ENCODE measurements at places on chromosomes 2 and 18.

DNA sequence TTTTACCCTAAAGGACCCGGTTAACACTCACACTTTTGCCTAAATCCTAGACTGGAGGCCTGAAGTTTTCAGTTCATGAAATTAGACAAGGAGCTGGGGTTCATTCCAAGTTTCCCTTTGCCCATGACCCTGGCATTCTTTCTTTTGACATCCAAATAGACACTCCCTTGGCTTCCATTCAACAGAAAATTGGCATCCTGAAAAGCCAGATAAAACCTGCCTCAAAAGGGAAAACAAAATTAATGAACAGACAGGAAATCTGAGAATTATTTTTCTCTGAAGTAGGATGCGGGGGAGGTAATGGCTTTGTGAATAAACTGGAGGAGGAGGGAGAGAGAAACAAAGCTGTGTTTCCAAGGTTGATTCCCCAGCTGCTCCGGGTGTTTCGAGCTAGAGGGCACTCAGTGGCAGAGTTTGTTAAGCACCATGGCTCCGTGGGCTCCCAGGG lies 41.0 kb downstream of the SPP2 start:
- no peaks in the 10 kb centered on the region for H3K36me3 ChIP-seq
- DNase-seq: no peak
- no peak overlapping the region for H3K4me3 ChIP-seq
- peaks cover 31% of the 10 kb centered on the region for H3K27me3 ChIP-seq

DNA sequence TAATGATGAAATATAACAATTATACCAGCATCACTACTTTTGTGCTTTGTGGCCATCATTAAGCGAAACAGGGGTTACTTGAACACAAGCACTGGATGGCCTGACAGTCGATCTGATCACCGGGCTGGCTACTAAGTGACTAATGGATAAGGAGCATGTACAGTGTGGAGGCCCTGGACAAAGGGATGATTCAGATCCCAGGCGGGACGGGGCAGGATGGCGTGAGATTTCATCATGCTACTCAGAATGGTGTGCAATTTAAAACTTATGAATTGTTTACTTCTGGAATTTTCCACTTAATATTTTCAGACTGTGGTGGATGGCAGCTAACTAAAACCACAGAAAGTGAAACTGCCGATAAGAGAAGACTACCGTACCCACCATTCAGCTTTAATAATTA lies 7.0 kb upstream of the CLIP4 start:
- DNase-seq: no peak
- H3K27me3 ChIP-seq: peaks cover 5% of the 10 kb centered on the region
- no peak overlapping the region for H3K4me3 ChIP-seq
- no peaks in the 10 kb centered on the region for H3K36me3 ChIP-seq
- peaks cover 8% of the 10 kb centered on the region for H3K4me1 ChIP-seq
- no peak overlapping the region for H3K27ac ChIP-seq

- no peaks in the 10 kb centered on the region for H3K4me1 ChIP-seq
- no peak overlapping the region for H3K4me3 ChIP-seq
- DNase-seq: peak; percentile 45
- peaks cover 4% of the 10 kb centered on the region for H3K27me3 ChIP-seq
- H3K27ac ChIP-seq: no peak overlapping the region
- H3K36me3 ChIP-seq: no peaks in the 10 kb centered on the region
These were observed 201.4 kb downstream of the SOCS6 start for GRCh38 chr18:70489986-70490933.

DNA sequence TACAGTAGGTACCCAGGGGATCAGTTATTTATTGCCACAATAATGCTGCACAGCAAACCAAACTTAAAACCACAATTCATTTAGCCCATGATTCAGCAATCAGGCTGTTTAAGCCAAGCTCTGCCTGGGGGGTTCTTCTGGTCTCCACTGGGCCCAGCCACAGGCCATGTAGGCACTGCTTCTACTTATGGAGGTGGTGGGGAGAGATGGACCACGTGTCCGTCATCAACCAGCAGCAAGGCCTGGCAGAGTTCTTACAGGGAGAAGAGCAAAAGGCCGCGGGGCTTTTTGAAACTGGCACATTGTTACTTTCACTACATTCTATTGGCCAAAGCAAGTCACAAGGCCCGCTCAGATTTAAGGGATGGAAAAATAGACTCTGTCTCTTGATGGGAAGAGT lies 76.3 kb upstream of the DAPL1 start:
- no peaks in the 10 kb centered on the region for H3K36me3 ChIP-seq
- peaks cover 15% of the 10 kb centered on the region for H3K27me3 ChIP-seq
- no peaks in the 10 kb centered on the region for H3K4me1 ChIP-seq
- H3K27ac ChIP-seq: no peak overlapping the region
- H3K4me3 ChIP-seq: no peak overlapping the region

DNA sequence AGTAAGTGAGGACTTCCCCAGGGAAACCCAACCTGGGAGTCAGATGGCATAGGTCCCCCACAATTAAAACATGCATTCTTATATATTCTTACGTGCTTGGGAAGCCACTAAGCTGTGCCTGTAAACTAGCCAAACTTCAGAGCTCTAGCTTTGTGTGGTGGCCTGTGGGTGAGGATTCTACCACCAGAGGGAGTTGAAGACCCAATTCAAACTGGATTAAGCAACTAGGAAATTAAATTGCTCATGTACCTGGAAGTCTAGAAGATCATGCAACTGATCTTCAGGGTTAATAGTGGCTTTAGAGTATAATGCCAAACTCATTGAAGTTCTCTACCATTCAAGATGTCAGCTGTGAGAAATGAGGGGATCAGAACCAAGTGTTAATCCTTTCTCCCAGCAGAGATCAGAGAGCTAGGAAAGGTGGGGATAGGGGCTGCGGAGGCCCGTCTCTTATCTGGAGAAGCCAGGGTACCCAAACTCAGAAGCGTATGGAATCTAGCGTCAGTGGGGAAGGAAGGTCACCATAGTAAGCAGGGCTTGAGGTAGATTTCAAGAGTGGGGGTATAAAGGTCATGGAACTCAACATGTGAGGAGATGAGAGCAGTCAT lies 53.2 kb upstream of the CCDC85A start:
- no peaks in the 10 kb centered on the region for H3K36me3 ChIP-seq
- H3K27ac ChIP-seq: no peak overlapping the region
- H3K27me3 ChIP-seq: no peaks in the 10 kb centered on the region

GRCh38 chr2:218031771-218032257 lies 29.0 kb upstream of the TNS1 start:
- no peaks in the 10 kb centered on the region for H3K36me3 ChIP-seq
- peak; percentile 18 for DNase-seq
- H3K4me1 ChIP-seq: peaks cover 9% of the 10 kb centered on the region
- H3K27ac ChIP-seq: no peak overlapping the region

- no peak overlapping the region for H3K4me3 ChIP-seq
- peaks cover 23% of the 10 kb centered on the region for H3K4me1 ChIP-seq
- no peaks in the 10 kb centered on the region for H3K27me3 ChIP-seq
These were observed 252.4 kb upstream of the SLC39A10 start for GRCh38 chr2:195404651-195405050.

GRCh38 chr18:56221195-56222065 lies 417.0 kb downstream of the TXNL1 start:
- no peaks in the 10 kb centered on the region for H3K27me3 ChIP-seq
- no peaks in the 10 kb centered on the region for H3K4me1 ChIP-seq
- H3K27ac ChIP-seq: no peak overlapping the region
- H3K36me3 ChIP-seq: no peaks in the 10 kb centered on the region

DNA sequence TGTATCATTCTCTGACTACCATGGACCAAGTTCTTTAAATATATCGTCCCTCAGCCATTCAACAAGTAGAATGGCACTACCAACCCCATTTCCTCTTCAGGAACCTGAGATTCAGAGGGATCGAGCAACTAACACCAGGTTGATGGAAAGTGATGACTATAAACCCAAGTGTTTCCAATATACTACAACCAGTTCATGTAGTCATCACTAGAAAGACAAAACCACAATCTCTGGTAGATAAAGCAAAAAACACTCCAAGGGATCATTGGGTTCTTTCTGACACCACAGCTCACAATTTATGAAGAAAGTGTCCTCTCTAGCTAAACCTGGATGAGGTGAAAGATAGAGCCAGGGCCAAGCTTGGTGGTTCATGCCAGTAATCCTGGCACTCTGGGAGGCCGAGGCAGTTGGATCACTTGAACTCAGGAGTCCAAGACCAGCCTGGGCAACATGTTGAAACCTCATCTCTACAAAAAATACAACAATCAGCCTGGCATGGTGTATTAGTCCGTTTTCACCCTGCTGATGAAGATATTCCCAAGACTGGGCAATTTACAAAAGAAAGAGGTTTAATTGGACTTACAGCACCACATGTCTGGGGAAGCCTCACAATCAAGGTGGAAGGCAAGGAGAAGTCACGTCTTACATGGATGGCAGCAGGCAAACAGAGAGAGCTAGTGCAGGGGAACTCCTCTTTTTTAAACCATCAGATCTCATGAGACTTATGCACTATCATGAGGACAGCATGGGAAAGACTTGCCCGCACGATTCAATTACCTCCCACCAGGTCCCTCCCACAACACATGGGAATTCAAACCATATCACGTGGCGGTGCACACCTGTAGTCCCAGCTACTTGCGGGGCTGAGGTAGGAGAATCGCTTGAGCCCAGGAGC lies 2.2 kb downstream of the CD226 start:
- H3K4me3 ChIP-seq: no peak overlapping the region
- peaks cover 65% of the 10 kb centered on the region for H3K36me3 ChIP-seq
- peaks cover 57% of the 10 kb centered on the region for H3K4me1 ChIP-seq
- DNase-seq: peak; percentile 22
- no peaks in the 10 kb centered on the region for H3K27me3 ChIP-seq

DNA sequence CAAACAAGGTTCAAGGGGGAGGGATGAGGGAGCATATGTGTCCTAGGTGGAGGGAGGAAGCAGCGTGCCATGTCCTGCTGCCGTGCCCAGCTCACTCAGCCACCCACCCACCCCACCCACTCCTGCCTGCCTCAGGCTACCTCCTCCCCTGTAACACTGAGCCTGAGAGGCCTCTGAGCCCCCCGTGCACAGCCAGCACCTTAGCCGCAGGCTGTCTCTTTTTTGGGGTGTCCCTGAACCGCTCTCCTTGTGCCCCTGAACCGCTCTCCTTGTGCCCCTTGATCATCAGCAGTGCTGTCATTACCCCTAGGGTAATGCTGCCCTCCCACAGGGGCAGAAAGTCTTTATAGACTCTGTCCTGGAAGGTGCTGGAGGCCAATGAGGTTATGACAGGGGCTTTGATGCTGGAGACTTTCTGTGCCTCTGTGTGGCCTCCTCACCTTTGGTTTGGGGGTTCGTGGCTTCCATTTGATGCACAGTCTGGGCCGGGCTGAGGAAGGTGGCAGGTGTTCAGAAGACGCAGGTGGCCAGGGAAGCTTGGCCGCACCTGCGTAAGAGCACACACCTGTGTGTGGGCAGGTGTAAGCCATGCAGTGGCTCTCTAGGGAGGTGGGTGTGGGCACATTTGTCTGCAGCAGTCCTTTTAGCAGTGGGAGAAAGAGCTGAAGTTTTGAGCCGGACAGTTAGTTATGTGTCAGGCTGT lies 140.0 kb downstream of the SEPTIN10 start:
- peaks cover 3% of the 10 kb centered on the region for H3K4me1 ChIP-seq
- no peak overlapping the region for H3K4me3 ChIP-seq
- no peak for DNase-seq
- peaks cover under 1% of the 10 kb centered on the region for H3K27me3 ChIP-seq
- no peaks in the 10 kb centered on the region for H3K36me3 ChIP-seq

DNA sequence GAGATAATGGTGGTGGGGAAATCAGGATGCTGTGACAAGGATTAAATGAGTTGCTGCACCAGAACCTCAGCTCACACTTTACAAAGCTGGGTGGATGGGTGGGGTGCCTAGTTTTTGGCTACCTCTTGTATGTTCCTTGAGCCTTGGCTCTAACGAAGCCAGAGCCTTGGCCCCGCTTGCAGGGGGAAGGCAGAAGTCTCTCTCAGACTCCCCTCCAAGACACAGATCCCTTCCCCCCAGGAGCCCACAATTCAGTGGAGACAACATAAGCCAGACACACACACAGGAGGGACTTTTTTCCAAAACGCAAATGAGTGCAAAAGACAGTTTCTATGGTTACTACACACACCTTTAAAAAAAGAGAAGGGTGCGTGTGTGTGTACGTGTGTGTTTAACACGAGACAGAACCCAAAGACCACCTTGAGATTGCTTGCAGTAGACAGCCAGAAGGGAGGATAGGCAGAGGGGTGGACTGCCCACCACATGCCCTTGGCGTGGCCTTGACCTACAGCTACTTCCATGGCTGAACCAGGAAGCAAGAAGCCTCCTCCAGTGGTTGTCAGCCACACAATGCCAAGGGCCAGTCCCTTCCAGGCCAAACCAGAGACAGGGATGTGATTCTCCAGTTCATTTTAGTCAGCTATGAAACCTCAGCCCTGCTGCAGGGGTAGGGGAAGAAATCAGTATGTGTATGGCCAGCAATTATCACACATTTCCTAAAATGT lies 70.3 kb downstream of the BCL2L11 start:
- DNase-seq: no peak
- H3K27me3 ChIP-seq: peaks cover 23% of the 10 kb centered on the region
- no peaks in the 10 kb centered on the region for H3K4me1 ChIP-seq
- H3K36me3 ChIP-seq: no peaks in the 10 kb centered on the region
- no peak overlapping the region for H3K4me3 ChIP-seq
- no peak overlapping the region for H3K27ac ChIP-seq

DNA sequence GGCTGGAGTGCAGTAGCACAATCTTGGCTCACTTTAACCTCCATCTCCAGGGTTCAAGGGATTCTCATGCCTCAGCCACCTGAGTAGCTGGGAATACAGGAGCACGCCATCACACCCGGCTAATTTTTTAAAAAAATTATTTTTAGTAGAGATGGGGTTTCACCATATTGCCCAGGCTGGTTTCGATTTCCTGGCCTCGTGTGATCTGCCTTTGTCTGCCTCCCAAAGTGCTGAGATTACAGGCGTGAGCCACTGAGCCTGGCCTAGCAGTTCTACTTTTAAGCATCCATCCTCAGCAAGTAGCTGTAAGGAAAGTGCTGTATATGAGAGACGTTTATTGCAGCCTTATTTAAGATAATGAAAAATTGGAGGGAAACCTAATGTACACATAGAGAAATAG lies 79.7 kb downstream of the ZDBF2 start:
- H3K4me3 ChIP-seq: no peak overlapping the region
- no peak for DNase-seq

GRCh38 chr2:36918307-36918706 lies 48.0 kb downstream of the STRN start:
- H3K27ac ChIP-seq: no peak overlapping the region
- no peak overlapping the region for H3K4me3 ChIP-seq

DNA sequence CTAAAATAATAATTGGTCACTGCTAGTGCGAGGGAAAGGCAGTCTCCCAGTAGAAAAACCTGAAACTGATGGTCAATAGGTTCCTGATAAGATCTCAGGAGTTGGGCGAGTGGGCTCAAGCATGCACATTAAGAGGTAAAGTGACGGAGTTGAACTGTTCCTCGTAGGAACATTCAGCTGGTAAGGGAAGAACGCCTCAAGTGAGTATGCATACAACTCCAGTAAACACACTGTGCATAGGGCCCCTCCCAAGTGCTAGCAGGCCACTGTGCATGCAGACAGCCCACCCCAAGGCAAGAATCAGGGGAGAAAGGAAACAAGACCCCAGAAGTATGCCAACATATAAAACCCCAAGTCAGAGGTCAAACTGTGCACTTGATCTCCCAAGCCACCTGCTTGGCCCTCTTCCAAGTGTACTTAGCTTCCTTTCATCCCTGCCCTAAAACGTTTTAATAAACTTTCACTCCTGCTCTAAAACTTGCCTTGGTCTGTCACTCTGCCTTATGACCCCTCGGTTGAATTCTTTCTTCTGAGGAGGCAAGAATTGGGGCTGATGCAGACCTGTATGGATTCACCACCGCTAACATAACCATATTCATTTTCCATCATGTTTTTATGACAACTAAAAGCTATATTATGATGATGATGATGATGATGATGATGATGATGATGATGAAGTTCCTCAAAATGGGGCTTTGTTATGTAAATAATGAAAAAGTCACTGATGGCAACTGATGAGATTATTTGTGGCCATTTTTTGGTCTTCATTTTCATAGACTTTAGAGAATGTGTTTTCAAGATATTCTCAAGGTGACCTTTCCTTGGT lies 118.0 kb upstream of the RAB27B start:
- H3K36me3 ChIP-seq: peaks cover 2% of the 10 kb centered on the region
- DNase-seq: no peak
- no peak overlapping the region for H3K27ac ChIP-seq
- H3K4me3 ChIP-seq: no peak overlapping the region
- peaks cover 35% of the 10 kb centered on the region for H3K4me1 ChIP-seq

Measured in activated naive CD4-positive, alpha-beta T cell treated with anti-CD3 and anti-CD28 coated beads, Interleukin-2, amount 10 ng/mL, durations not matched to agents 7 days and 5 days (primary cell).